ENCODE measurements at places on chromosomes 7 and 10.

GRCh38 chr10:112746329-112746728 is 203.7 kb upstream of the TCF7L2 start:
- no peak for DNase-seq

DNA sequence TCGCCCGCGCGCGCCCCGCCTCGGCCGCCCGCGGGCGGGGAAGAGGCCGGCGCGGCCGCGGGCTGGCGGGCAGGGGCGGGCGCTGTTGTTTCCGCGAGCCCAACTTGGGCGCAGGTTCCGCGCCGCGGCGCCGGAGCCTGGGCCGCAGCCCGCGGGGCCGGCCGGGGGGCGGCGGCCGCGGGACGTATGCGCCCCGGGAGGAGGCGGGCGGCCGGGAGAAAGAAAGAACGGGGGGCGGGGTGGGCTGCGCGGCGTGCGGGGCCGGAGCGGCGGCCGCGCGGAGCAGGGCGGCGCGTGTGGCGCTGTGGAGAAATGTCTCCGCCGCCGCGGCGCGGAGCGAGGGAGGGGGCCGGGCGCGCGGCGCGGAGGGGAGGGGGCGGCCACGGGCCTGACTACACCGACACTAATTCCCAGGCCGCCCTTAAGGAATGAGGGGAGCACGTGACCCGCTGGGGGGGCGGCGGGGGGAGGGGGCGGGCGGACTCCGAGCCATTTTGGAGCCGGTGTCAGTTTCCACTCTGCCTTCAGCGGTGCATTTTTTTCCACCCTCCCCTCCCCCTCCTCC is at the start of gene BMI1:
Gene BMI1 (plus strand): TSS at position 509 of the 565 bp plus-strand sequence. CDS start 5,351 bp downstream, outside the sequence.
- no peak for DNase-seq

- no peak for DNase-seq
Measured at GRCh38 chr7:114574384-114574783, 159.8 kb downstream of the FOXP2 start.

DNA sequence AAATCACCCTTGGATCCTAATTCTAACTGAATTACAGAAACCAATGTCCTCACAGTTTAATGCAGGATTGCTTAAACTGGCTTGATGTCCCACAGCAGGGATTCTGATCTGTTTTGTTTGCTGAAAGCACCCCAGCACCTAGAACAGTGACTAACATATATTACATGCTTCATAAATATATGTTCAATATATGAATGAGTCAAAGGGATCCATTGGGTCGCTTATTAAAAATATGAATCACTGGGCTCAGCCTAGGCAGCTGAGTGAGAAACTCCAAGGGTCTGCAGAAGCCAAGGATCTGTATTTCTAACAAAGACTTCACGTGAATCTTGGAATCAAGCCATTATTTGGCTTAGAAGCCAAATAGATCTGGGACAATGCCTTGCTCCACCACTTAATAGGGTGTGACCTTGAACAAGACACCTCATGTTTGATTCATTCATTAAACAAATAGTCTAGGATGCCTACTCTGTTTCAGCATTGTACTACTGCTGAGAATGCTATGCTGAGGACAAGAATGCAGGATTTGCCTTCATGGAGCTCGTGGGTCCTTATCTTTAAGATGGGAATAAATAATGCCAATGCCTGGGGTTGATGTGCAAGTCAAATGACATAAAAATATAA is 103.4 kb upstream of the DLX6 start:
- no peak for DNase-seq

DNA sequence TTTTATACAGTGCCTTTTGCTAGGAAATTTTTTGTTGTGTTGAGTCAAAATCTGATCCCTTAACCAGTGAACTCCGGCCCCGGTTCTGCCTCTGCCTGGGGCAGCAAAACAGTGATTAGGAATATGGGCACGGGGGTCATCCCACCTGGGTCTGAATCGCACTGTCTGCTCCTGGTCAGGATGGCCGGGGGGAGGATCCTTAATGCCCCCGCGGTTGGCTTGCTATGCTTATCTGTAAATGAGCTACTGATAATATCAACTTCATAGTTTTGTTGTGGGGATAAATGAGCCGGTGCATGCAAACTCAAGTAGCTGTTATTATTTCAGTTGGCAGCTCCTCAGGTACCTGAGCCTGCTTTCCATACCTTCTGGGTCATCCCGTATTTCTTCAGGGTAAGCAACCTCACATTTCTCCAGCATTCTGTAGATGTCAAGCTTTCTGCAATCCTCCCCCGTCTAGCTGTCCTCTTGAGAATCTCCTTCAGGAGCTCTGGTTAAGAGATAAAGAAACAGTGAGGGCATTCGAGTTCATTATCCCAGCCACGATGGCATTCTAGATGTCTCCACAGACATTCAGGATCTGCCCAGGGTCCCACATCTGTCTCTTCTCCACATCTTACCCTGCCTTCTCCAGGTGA is 592.2 kb downstream of the SDK1 start:
- no peak for DNase-seq

GRCh38 chr10:16854623-16855022 is 37.4 kb upstream of the RSU1 start:
- no peak for DNase-seq

GRCh38 chr7:7923818-7924217 is 44.8 kb upstream of the GLCCI1 start:
- DNase-seq: no peak

DNA sequence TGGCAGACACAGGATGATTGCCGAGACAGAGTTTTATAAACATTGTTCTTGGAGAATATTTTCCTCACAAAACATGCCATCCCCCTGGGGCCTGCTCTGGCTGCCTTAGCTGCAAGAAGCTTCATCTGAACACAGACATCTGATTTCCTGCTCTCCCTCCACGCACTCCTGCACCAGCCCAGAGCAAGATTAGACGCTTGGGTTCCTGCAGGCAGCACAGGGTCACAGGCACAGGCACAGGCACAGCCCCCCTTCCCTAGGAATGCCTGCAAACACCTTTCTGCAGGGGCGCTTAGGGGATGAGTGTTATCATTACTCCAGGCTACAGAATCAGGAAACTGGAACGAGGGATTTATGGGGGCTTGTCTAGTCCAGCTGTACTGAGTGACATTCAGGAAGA is 450.3 kb downstream of the GRID1 start:
- DNase-seq: no peak

GRCh38 chr10:128854963-128855362 is 612.1 kb upstream of the MGMT start:
- DNase-seq: no peak

DNA sequence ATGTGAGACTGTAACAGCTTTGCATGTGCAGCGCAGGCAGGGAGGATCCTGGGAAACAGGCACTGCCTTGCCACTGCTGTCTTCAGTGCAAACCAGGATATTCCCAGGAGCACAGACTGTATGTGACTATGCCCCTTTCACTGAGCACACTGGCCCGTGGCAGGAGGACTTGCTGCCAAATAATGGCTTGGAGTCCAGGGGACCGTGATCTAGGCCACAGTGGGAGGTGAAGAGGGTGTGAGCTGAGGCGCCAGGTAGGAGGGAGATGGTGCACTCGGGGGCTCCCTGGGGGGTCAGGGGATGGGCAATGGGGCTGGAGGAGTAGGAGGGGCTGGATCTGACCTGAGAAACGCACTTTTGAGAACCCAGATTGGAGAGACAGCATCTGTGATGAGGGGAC is 193.4 kb upstream of the ZNF32 start:
- no peak for DNase-seq

GRCh38 chr7:12590559-12590958 is 20.0 kb downstream of the SCIN start:
- no peak for DNase-seq

- DNase-seq: no peak
Measured at GRCh38 chr7:40873248-40873647, 738.4 kb downstream of the SUGCT start.

DNA sequence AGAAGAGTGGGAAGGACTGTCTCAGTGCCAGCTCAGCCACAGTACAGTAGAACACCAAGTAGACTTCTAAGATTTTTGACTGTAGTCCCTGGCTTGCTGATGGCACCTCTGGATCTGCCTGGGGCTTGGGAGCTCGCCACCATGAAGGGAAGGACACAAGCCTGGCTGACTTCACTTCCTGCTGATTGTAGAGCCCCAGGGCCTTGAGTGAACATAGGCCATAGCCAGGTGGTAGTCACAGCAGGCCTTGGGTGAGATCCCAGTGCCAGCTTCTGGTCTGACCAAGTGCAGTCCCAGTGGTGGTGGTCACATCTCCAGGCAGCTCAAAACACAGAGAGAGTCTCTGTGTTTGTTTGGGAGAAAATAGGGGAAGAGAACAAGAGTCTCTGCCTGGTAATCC is 57.6 kb upstream of the HBP1 start:
- DNase-seq: no peak

DNA sequence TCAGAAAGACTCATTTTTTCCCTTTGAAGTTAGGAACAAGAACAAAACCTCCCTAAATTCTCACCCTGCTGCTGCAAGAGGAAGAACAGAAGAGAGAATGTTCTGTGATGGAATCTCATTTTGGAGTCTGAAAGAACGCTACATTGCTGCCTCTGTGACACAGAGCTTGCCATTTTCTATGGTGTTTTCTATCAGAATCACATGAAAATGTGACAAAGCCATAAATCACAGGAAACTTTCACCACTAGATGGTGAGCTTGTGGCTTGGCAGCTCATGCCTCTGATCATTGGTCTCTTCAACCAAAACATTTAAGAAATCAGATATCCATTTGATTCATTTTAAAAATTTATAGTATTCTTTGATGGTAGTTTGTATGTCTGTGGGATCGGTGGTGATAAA is 82.9 kb downstream of the CADPS2 start:
- DNase-seq: no peak

GRCh38 chr10:119274519-119275045 is 67.2 kb downstream of the GRK5 start:
- no peak for DNase-seq

GRCh38 chr10:132684164-132684891 is 101.6 kb downstream of the NKX6-2 start:
- no peak for DNase-seq

GRCh38 chr10:405648-406047 is 270.4 kb downstream of the ZMYND11 start:
- DNase-seq: no peak

DNA sequence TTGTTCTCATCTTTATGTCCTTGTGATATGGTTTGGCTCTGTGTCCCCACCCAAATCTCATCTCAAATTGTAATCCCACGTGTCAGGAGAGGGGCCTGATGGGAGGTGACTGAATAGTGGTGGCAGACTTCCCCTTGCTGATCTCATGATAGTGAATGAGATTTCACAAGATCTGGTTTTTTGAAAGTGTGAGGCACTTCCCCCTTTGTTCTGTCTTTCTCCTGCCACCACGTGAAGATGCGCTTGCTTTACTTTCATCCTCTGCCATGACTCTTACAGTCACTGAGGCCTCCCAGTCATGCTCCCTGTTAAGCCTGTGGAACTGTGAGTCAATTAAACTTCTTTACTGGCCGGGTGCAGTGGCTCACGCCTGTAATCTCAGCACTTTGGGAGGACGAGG is 161.0 kb downstream of the HERPUD2 start:
- peak; percentile 8 for DNase-seq

- DNase-seq: no peak
Measured at GRCh38 chr10:17959870-17960269, 8.2 kb downstream of the SLC39A12 start.

All from AML-193 (cell line).